Endodermal cell (in vitro differentiated cells): ENCODE measurements at places on chromosomes 6 and 20. TPM values are rescaled to one million over a fixed set of nuclear protein-coding genes. Genes with fewer than 3 reads are reported as not detected.
A peak's percentile ranks its signal among the peaks of the same experiment; 100 is the strongest.

The ACTR5 gene
- 10.6 and 11.2 TPM in 2 replicates for total RNA-seq

The GINS1 gene
- 40.2 and 40.8 TPM in 2 replicates for total RNA-seq

The TTLL9 gene
- 0.51 and 0.56 TPM in 2 replicates for total RNA-seq

The JPH2 gene
- 0.63 and 0.86 TPM in 2 replicates for total RNA-seq

DNA sequence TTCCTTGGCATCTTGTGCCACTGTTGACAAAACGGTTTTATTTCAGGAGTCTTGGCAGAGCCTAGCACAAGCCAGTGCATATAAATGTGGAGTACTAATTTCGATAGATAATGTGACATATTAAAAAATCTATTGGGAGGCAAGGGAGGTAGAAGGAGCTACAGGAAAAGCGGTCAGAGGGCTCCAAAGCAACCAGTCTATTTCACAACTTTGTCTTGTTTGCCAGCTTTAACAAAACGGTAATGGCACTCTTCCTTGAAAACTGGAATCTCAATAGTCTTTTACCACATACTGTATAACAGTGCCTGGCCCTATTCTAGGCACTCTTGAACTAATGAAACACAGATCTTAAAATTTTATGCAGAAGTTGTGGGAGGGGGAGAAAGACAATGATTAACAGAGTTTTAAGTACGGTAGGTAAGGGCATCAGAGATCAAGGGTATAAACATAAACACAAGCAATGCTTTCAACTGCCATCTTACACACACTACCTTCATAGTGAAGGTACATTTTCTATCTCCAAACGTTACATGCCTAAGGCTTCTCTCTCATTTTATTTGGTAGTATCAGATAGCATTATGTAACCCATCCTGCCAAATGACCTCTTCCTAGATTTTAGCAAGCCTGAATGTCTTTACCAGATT, 33.5 kb upstream of the SYNCRIP start:
- H3K27me3 ChIP-seq: no peaks in the 10 kb centered on the region
- DNase-seq: no peak
- peak overlapping the region; percentile 96 for H3K4me3 ChIP-seq
- peaks cover 49% of the 10 kb centered on the region for H3K36me3 ChIP-seq
- no peaks in the 10 kb centered on the region for H3K4me1 ChIP-seq

DNA sequence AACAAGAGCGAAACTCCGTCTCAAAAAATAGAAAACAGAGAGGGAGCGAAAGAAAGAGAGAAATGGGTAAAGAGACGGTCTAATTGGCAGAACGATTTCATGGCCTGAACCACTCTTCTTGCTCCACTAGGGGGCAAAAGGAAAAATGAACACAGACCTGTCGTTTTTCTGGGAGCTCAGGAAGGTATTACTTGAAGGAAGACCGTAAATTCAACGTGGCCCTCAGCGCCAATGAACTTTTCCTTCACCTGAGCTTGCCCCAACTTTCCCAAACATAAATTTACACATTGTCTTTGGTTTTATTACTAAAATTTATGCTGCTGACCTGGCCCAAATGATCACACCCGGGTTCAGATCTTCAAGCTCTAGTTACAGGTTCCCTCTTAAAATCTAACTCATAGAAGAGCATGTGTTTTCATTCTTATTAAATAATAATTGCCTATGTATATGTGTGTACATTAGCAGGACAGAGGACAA, 67.3 kb downstream of the ATP9A start:
- H3K4me1 ChIP-seq: peaks cover 25% of the 10 kb centered on the region
- H3K27me3 ChIP-seq: no peaks in the 10 kb centered on the region
- peak; percentile 75 for DNase-seq
- no peaks in the 10 kb centered on the region for H3K36me3 ChIP-seq

DNA sequence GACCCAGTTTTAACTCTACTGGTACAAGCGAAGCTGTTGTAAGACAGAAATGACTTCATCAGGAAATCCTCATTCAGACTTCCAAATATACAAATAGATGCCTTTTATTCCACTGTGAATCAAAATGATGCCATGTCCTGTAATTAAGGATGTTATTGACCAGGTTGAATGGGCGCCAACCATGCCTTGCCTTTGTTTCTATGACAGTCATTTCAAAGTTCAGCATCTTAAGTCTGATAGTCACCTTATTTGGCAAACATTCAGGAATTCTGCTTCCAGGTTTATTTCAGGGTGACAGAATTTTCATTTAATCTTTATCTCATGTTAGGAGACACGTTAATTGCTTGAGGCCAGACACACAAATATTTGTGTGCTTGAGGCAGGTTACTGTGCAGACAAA, 592.8 kb upstream of the JAG1 start:
- H3K27ac ChIP-seq: no peak overlapping the region
- H3K36me3 ChIP-seq: no peaks in the 10 kb centered on the region
- DNase-seq: no peak
- no peak overlapping the region for H3K4me3 ChIP-seq

GRCh38 chr20:50784464-50784863, 10.4 kb upstream of the BCAS4 start:
- DNase-seq: no peak
- H3K27ac ChIP-seq: no peak overlapping the region
- no peaks in the 10 kb centered on the region for H3K36me3 ChIP-seq
- H3K4me1 ChIP-seq: no peaks in the 10 kb centered on the region
- H3K4me3 ChIP-seq: no peak overlapping the region
- H3K27me3 ChIP-seq: no peaks in the 10 kb centered on the region

GRCh38 chr6:15299430-15300131, 53.7 kb downstream of the JARID2 start:
- no peaks in the 10 kb centered on the region for H3K27me3 ChIP-seq
- DNase-seq: no peak
- H3K4me1 ChIP-seq: peaks cover 6% of the 10 kb centered on the region
- H3K36me3 ChIP-seq: no peaks in the 10 kb centered on the region
- no peak overlapping the region for H3K4me3 ChIP-seq
- H3K27ac ChIP-seq: no peak overlapping the region

DNA sequence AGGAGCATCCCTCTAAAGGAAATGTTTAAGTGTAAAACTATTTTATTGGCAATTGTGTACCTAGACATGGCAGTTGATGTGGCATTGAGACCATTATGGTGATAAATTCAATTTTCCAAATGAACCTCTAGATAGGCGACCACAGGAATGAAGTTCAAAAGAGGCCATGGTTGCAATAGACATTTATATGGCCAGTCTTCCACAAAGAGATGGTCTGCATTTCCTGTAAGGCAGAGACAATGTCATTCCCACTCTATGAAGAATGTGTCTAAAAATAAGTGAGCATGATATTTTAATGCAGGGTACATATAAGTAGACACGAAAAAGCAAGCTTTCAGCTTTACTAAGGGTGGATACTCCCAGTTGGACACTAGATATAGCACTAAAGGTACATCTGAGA, 40.9 kb downstream of the THEMIS start:
- H3K27me3 ChIP-seq: no peaks in the 10 kb centered on the region
- no peaks in the 10 kb centered on the region for H3K4me1 ChIP-seq

DNA sequence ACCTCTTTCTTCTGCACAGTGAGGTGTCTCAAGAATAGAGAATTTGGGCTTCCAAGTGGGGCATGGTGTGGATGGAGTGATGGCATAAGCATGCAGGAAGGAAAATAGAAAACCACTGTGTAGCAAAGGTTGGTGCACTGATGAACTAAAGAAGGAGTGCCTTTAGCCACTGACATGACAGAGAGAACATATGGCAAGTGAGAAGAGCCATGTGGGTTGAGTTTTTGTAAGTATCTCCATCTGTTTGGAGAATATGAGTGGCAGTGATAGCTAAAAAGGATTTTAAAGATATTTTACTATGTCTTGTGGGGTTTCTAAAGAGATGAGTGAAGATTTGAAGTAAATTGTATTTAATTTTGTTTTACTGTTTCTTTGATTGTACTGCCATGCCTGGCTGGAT, 160.5 kb upstream of the GRIK2 start:
- no peak overlapping the region for H3K27ac ChIP-seq
- H3K27me3 ChIP-seq: no peaks in the 10 kb centered on the region
- no peaks in the 10 kb centered on the region for H3K36me3 ChIP-seq
- no peak overlapping the region for H3K4me3 ChIP-seq
- DNase-seq: no peak
- no peaks in the 10 kb centered on the region for H3K4me1 ChIP-seq

- H3K4me3 ChIP-seq: no peak overlapping the region
- peaks cover 75% of the 10 kb centered on the region for H3K36me3 ChIP-seq
Observed at GRCh38 chr6:7414811-7415210, 25.2 kb downstream of the RIOK1 start.

DNA sequence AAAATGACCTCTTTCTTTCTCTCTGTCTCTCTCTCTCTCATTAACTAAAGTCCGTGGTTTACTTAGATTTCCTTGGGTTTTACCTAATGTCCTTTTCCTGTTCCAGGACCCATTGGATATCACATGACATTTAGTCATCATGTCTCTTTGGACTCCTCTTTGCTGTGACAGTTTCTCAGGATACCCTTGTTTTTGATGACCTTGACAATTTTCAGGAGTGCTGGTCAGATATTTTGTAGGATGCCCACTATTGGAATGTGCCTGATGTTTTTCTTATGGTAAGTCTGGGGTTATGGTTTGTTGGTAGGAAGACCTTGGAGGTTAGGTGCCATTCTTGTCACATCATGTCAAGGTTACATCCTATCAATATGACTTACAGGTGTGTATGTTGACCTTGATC, 199.2 kb upstream of the HTR1E start:
- no peaks in the 10 kb centered on the region for H3K36me3 ChIP-seq
- no peaks in the 10 kb centered on the region for H3K27me3 ChIP-seq
- no peak overlapping the region for H3K27ac ChIP-seq
- no peak overlapping the region for H3K4me3 ChIP-seq
- no peaks in the 10 kb centered on the region for H3K4me1 ChIP-seq

DNA sequence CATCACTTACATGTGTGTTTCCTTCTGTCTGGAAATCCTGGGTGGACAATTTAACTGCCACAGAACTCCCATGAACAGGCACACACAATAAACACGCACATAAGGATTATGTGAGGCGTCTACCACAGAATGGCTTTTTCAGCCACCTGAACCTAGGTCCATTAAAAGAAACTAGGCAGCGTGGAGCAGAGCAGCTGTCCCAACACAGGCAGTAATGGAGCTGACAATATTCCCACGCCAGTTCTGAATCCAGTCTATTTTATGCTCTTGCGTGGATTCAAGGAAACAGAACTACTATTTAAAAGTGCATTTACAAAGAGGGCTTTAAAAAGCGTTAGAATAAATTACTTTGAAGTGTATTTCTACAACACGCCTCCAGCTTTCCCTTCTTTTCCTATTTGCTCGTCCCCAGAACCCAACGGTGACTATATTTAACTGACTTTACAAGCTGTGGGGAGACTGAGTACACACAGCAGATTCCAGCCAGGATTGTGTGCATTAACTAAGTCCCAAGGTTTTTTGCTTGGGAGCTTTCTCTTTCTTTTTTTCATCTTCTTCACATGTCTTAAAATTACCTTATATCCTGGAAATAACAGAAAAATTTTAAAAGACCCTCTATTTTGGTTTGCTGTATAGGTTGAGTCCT, 95.9 kb downstream of the GMDS start:
- H3K36me3 ChIP-seq: no peaks in the 10 kb centered on the region
- H3K27me3 ChIP-seq: no peaks in the 10 kb centered on the region
- H3K4me1 ChIP-seq: peaks cover 5% of the 10 kb centered on the region
- no peak overlapping the region for H3K27ac ChIP-seq
- H3K4me3 ChIP-seq: no peak overlapping the region

DNA sequence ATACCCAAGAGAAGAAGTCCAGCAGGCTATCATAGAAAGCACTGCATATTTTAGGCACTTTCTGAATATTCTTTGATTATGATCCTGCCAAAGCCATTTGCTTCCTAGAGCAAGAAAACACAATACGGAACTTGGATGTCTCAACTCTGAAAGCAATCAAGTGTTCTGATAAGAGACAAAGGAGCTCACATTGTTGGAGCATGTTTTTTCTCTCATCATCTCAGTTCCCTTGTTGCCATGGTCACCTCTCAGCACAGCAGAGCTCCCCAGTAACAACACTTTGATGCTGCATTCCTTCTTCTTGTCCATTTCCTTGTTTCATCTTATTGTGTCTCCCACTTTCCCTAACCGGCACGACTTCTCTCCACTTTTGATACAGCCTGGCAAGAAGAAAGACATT, 168.7 kb upstream of the FUT9 start:
- peaks cover 3% of the 10 kb centered on the region for H3K4me1 ChIP-seq
- no peaks in the 10 kb centered on the region for H3K27me3 ChIP-seq
- DNase-seq: no peak
- no peak overlapping the region for H3K27ac ChIP-seq
- no peaks in the 10 kb centered on the region for H3K36me3 ChIP-seq

DNA sequence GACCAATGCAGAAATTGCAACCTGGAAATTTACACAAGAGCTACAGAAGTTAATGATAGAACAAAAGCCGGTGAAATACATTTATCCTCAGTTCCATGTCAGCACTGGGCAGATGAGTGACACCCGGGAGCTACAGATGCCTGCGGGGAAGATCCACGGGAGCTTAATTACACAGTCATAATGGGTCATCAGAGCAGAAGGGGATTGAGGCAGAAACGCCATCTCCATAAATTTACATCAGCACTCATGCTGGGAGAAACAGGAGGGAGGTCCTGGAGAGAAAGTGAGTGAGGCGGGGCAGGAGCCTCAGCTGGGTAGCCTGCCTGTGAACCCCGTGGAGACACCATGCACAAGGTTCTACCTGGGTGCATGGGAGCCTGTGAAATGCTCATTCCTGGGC, 37.6 kb upstream of the CST7 start:
- H3K4me1 ChIP-seq: no peaks in the 10 kb centered on the region
- H3K4me3 ChIP-seq: no peak overlapping the region
- DNase-seq: peak; percentile 51
- H3K36me3 ChIP-seq: no peaks in the 10 kb centered on the region
- no peak overlapping the region for H3K27ac ChIP-seq

DNA sequence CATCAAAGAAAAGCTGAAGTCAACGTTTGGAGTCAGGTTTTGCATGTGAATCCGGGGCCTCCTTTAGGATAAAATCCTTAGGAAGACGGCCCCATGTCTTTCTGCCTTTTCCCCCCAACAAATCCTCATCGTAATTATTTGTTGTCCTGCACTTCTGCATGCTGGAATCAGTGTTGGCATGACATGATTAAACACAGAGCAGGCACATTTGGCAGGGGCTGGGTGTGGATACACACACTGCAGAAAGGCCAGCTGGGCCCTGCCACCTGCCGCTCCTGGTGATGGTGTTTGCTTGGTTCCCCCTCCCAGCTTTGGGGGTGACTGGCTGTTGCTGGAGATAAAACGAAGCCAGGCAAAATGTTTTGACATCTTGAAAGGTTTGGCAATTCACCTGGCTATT, 46.3 kb upstream of the FOXA2 start:
- no peaks in the 10 kb centered on the region for H3K27me3 ChIP-seq
- H3K27ac ChIP-seq: no peak overlapping the region
- H3K4me1 ChIP-seq: peaks cover 4% of the 10 kb centered on the region
- no peak overlapping the region for H3K4me3 ChIP-seq
